ENCODE measurements at places on chromosomes 5 and 9.

DNA sequence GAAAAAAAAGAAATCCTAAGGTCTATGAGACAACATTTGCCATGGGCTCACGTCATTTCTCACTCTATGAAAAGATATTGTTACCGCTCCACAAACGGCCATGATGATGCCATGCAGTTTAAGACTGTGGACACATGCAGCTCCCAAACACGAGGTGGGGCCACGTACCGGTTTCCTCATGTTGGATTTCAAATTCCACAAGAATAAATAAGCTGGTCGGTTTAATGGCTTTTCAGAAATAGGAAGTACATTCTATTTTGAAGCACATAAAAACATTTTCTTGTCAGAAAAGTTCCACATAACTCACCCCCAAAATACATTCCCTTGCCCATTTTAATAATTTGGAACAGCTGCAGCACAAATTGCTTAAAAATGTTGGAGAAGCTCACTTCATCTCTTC, 130.6 kb downstream of the MYO10 start:
- DNase-seq: no peak

DNA sequence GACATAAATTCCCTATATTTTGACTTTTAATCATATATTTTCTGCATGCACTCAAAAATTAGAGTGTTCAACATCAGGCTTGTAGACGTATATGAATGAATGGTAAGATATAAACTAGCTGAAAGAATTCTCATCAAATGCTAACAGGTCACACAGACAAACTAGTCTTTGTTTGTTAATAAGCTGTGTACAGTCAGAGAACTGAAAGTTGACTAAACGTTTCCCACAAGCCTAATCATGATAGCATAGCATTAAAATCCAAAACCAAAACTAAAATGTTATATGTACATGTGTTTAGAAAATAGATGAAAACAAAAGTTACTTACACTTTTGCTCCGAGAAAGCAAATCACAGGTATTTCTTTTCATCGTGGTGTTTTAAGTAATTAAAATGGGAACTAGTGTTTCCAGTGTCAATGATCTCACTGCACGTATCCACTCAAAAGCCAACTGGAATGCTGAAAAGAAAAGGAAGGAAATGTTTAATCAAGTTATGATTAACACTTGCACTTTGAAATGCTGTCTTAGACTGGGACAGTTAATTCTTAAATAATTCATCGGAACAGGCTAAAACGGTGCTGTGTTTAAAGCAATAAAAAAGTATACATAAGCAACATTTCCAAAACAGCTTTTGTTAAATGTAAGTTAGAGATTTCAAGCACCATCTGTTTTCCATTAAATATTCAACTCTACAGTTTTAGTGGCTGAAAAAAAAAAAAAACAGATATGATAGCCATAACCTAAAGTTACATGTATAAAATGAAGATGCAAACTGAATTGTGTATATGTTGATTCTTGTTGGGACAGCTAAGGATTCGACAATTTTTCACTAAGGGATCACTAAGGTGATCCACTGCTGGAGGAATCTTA, 291.9 kb upstream of the PDE4D start:
- no peak for DNase-seq

DNA sequence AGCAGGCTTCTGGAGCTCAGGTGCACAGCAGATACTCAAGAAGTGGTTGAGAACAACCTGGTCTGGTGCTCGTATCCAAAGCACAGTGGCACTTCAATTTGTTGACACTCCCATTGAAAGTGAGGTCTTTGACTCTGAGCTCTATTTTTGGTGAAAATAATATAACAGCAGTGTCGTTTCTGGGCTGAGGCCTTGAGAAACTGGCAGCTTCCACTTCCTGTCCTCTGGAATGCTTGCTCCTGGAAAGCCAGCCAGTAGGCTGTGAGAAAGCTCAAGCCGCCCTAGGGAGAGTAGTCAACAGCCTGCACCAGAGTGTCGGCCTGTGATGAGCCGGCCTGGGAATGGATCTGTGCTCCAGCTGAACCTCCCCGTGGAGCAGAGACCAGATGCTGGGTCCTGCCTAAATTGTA, 6.8 kb upstream of the SUSD3 start:
- DNase-seq: peak; percentile 78

DNA sequence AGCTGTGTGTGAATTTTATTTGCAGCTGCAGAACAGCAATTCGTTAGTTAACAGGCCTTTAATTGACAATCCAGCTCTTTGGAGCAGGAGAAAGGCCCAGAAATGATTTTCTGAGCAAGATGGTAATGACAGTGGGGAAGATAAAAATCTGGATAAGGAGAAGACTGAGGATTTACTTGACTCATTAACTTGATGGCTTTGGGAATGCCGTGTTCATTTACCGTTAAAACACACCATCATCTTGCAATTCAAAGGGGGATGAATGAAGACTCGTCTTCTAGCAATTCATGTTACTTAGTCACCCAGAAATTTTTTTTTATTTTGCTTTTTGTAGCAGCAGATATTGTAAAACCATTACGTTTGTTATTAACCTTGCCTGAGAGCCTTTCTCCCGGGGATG, 52.0 kb downstream of the PTTG1 start:
- no peak for DNase-seq

DNA sequence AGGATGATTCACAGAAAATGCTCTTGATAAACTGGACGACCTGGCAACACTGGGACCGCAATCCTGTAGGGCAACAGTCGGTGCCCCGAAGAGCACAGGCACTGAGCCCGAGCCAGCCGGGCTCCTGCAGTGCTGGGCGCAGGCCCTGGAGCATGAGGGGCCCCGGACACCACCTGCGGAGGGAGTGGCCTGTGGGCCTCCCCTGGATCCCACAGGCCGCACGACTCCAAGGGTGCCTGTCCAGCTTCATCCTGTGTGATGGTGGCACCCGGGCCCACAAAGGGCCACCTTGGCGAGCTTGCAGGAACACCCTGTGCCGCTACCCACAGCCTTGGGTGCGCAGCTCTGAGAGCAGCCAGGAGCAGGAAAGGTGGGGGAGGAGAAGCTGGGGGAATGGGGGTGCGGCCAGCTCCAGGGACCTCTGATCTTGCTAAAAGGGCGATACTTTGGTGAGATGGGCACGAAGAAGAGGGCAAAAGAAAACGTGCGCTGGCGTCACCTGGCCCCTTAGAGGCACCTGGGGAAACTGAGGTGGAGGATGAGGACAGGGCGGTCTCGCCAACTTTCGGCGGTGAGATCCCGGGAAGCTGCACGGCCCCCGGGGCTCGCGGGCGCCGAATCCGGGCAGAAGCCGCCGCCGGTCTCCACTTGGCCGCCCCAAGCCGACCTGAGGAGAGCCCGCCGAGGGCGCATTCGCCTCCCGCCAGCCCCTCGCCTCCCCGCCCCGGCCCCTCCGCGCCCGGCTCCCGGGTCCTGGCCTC, 722 bp downstream of the TBC1D9B start:
- no peak for DNase-seq

DNA sequence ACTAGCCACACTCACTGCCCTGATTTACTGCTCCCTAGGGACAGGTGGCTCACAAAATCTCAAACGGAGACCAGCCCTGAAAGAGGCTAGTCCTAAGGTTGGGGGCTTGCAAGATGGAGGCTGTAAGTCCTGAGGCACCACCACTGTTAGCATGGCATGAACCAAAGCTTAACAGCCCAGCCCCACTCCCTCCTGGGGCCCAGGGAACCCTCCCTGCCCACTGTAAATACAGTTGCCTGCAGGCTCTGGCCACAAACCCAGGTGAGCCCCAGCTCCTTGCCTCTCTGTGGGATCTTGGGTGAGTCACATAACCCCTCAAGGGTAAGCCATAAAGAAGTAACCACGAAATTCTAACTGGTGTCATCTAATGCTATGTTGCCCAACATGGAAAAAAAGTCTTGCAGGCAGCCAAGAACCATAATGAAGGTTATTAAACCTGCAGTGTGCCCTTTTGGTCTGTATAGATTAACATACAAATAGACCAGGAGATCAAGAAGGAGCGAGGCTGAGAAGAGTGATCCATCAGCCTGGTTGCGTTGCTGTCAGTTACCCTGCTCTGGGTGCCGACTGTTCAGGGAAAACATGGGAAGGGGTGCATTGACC, 1.7 kb upstream of the POMT1 start:
- no peak for DNase-seq

DNA sequence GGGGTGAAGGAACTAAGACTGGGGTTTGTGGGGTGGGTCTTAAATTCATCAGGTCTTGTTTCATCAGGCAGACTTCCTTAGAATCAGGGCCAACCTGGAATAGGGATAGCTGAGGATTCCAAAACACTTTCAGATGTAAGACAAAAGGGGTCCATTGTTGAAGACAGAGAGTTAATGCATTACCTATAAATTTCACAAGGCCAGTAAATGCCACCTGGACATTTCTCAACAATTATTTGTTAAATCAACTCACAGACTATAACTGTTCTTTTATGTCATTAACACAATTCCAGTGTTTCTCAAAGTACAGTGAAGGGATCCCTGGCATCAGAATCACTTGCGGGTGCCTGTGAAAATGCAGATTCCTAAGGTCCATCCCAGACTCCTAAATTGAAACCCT, 2.8 kb downstream of the MARCHF3 start:
- no peak for DNase-seq

DNA sequence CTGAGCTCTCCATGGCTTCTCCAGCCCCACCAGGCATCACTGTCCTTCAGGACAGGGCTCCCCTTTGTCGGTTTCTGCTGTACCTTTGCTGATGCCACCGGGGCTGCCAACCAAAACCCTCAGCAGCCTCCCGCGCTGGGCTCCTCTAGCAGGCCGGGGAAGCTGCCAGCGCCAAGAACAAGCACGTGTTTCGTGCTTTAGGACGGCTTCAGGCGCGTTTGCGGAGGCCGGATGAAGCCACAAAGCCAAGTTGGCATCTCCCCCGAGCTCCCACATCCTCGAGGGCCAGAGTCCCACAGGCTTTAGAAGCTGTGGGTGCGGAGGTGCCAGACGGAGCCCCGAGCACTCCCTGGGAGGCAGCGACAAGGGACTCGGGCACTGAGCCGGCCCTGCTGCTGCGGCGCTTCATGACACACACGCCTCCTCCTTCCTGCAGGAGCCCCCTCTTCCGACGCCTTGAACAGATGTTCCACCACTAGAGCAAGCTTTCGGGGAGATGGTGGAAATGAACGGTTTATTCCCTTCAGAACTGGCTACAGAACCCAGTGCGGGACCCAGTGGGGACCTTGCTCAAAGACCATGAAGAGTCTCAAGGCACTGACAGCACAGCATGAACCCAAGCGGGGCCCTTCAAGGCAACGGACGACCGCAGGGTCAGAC, 36.7 kb downstream of the SARDH start:
- DNase-seq: peak; percentile 47

- DNase-seq: peak; percentile 91
Observed at GRCh38 chr9:121650217-121651007, 1.0 kb upstream of the DAB2IP start.

GRCh38 chr5:132385326-132386105, 16.0 kb downstream of the SLC22A5 start:
- no peak for DNase-seq

GRCh38 chr9:106911951-106912350, 49.0 kb downstream of the ZNF462 start:
- DNase-seq: no peak

GRCh38 chr5:163318707-163319106, 118.7 kb upstream of the CCNG1 start:
- DNase-seq: no peak

DNA sequence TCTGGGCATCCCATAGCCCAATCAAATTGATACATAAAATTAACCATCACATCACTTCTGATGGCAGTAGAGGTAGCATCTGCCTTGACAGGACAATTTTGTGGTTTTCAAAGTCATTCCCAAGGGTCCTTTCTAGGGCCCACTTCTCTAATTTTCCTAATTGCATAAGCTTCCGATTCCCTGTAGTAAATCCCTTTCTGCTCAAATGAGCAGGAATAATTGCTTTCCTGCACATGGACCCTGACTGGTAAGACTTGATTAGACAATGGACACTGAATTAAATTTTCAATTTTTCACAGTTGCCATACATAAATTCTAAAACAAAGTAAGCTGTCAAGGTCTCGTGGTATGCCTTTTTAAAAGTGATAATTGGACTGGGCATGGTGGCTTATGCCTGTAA, 22.0 kb upstream of the IL17B start:
- no peak for DNase-seq

- DNase-seq: no peak
Observed at GRCh38 chr5:179262126-179262920, 82.9 kb downstream of the ADAMTS2 start.

DNA sequence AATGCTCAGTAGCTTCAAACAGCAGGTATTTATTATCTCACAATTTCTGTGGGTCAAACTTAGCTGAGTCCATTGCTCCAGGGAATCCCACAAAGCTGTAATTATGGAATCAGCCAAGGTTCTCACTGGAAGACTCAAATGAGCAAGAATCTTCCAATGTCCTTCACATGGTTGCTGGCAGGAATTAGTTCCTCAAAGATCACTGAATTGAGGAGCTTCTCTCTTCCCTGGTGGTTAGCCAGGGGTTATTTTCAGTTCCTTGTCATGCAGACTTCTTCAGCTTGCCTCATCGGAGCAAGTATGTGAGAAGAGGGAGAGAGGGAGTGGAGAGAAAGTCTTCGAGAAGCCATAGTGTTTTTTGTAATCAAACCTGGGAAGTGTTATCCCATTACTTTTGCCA, 2331.9 kb downstream of the MAT2B start:
- no peak for DNase-seq

DNA sequence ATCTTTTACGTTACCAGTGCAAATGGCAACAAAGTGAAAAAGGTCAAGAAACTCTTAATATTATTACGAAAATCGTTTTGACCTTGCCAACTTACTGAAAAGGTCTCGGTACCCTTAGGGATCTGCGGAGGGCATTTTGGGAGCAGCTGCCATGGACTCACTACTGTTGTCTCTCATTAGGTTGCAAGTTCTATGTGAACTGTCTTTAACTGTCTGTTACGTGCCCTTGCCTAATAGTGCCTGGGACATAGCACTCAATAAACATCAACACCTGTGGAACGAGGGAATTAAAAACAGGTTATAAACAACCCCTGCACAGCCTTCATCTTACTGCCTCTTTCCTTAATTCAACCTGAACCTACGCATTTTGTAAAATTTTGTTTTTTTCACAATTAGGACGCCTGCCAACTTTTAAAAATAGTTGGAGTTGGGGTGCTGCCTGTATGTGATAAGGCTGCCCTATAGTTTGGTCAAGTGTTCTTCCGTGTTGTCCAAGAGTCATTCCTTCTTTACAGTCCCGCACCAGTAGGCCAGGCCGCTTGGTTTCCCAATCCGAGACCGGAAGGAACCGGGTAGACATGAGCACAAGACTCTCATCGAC, 527 bp upstream of the SREK1 start:
- DNase-seq: peak; percentile 43

DNA sequence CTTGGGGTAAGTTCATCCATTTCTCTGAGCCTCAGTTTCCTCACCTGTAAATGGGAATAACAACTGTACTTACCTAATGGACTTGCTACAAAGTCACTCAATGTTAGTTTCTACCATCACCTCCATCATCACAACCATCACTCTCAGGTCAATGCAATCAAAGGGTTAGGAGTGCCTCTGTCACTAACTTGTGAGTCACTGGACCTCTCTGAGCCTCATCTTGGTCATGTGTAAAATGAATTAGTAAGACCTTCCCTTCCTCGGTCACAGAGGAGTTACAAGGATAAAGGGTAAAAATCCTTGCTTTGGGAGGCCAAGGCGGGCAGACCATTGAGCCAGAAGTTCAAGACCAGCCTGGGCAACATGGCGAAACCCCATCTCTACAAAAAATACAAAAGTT, 12.8 kb downstream of the FABP6 start:
- no peak for DNase-seq

- DNase-seq: no peak
Observed at GRCh38 chr5:124111886-124112285, 599.9 kb downstream of the CSNK1G3 start.
